ENCODE measurements at places on chromosomes 5 and 9. TPM values are rescaled to one million over a fixed set of nuclear protein-coding genes. Genes with fewer than 3 reads are reported as not detected.

DNA sequence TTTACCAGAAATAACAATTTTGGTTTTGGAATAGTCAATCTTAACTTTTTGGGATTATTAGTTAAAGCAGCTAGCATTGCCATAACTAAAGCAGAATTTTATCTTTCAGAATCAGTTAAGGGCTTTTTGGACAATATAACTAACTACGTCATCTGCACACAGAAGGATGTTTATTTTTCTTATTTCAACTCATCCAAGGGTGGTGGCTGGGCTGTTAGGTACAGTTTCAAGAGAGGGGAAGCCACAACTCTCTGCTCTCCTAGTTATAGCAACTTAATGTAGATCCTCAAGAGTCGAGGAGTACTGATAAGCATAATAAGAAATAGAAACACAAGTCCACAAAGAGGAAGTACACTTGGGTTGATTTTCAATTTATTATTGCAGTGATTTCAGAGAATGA lies 65.6 kb downstream of the ANKRD55 start:
- DNase-seq, result no peak

GRCh38 chr9:137339045-137339907 lies 37.2 kb upstream of the NRARP start:
- DNase-seq, result no peak

DNA sequence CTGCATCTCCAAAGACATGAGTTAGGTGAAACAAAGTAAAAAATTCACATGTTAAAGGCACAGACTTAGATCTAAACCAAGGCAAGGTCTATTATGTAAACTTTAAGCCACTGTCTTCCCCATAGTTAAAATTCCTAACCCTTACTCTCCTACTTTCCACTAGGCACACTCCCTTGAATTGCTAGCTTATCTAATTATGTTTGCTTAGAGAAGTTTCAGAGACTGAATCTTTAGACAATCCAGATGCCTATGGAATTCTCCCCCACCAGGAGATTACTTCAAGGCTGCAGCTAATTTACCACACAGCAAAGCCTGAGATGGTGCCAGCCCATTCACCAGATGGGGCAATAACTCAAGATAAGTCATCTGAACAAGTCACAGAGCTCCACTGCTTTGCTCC lies 803.1 kb upstream of the COX7C start:
- no peak for DNase-seq

DNA sequence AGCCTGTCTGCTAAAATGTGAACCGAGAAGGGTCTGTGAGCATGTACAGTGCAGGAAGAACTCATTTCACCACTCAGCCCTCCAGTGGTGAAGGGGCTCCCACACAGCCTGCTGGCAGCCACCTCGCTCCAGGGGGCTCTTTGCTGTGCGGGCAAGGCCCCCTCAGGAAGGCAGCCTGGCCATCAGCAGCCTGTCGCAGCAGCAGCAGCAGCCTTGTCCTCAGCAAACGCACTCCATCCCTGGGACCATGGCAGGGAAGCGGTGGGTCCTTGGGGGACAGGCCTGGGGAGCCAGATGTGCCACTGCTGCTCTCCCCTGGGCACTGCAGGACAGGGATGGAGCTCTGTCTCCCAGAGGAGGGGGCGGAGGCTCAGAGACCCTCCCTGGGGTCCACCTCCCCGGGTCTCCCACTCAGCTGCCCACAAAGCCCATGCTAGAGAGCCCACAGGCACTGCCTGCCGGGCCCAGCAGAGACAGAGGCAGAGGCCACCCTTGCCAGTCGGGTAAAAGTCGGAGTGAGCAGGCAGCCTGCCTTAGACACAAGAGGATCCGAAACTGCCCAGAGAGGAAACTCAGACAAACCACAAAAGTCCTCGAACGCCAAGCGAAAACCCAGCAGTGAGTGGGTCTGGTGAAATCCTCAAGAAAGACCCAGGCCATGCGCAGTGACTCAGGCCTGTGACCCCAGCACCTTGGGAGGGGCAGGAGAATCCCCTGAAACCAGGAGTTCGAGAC lies 8.0 kb downstream of the BRD3 start:
- no peak for DNase-seq

DNA sequence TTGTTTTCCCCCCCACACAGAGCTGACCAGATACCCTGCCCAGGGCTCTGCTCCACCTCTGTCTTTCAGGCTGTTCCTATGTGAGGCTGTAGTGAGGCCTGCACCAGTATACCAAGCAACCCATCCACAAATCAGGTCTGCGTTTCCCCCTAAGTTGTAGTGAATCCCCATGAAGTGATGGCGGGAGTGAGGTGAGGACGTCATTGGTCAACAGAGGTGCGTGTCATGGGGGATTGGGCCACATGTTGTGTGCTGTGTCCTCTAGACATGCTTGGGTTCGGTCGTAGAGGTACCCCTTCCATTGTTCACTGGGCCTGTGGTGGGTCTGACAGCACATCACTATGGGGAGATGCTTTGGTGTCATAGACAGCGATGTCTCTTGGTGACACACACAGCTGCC lies 184.6 kb downstream of the CACNA1B start:
- DNase-seq, result no peak

- no peak for DNase-seq
These were observed 735.9 kb upstream of the NUDT12 start for GRCh38 chr5:104298518-104298917.

DNA sequence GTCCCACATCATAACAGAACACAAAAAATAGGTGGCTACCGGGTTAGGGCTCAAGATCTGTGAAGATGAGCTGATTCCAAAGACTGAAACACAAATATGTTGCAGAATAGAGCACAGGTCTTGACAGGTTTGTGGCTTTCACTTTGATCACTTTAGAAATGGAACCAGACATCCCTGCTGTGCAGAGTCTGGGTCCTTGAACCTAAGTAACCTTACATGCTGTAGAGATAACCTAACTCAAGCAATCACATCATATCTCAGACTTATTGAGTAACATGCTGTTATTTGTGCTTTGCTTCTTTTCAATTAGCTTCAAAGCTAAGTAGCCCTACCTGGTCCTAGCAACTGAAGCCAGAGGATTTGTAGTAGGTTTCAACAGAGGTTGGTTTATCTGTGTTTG lies 24.3 kb downstream of the FBXW2 start:
- DNase-seq, result no peak

DNA sequence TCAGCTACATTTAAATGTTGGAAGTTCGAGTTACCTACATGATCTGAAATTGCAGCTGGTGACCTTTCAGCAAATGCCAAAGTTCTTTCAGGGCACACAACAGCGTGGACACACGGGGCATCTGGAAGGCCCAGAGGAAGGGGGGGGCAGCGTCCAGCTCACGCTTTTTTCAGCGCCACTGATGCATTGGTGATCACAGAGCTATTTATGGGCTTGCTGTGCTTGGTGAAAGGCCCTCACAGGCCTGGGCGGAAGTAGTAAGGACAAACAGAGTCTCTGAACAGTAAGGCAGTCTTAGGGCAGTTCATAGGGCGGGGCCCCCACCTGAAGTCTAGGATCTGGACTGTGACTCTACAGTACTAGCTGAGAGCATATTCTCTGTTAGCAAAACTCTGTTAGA lies 6.6 kb upstream of the FBP2 start:
- DNase-seq, result no peak

- no peak for DNase-seq
These were observed 77.4 kb downstream of the PHF2 start for GRCh38 chr9:93653760-93654159.

DNA sequence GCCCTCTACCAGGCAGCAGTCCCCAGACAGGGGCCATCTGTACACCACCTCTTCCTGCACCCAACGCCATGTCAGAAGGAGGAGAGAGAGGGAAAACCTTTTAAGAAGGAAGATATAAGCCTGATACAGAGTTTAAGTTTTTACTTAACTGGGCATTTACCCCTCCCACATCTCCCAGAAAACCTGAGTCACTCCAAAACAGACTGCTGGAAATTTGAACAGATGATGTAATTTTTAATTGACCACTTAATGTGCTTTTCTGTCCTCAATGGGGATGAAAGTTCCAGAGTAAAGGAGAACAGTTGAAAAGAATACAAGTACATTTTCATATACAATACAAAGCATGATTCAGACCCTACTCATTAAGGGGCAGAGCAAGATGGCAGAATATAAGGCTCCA lies 63.9 kb downstream of the TTC39B start:
- no peak for DNase-seq

GRCh38 chr5:72065751-72066255 lies 41.5 kb upstream of the MAP1B start:
- no peak for DNase-seq

- DNase-seq, result no peak
These were observed 57.8 kb upstream of the HSPA9 start for GRCh38 chr5:138632900-138633489.

DNA sequence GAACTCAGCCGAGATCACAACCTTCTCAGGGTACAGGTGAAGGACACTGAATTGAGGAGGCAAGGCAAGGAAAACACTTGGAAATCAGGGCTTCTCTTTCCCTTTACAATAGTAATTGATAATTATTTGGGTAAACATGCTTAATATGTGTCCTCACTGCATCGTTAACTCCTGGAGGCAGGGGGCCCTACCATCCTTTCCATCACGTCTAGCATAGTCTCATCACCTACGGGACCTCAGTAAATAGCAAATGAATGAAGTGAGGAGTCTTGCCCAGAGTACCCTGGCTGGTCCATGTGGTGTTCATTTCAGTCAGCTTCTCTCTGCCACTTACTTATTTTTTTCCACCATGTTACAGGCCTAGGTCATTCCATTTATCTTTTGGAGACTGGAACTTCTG lies 2.3 kb downstream of the F2RL1 start:
- no peak for DNase-seq

DNA sequence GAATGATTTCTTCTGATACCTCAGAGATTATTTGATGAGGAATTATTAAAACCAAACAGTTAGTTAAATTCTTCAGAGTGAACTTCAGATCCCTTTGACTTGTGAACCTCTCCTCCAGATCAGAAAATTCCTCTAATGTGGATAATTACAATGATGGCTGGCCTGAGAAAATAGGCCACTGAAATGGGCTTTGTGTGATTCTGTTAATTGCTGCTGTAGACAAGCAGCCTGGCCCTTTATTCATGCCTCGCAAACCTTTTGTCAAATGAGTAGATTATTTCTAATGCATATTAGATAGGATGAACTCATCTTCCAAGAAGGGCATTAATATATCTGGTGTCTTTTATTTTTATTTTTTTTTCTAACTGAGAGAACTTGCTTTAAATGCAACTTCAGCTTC lies 855.2 kb downstream of the TLE4 start:
- no peak for DNase-seq

- no peak for DNase-seq
These were observed 1.9 kb upstream of the CCDC187 start for GRCh38 chr9:136305804-136306203.

- no peak for DNase-seq
These were observed 13.3 kb downstream of the ALDH1B1 start for GRCh38 chr9:38405785-38406184.

- no peak for DNase-seq
These were observed 17.1 kb downstream of the IER5L start for GRCh38 chr9:129160712-129161533.

GRCh38 chr5:142906863-142907671 lies 136.9 kb downstream of the ARHGAP26 start:
- no peak for DNase-seq

- no peak for DNase-seq
These were observed 555.3 kb upstream of the FTMT start for GRCh38 chr5:121296356-121296755.

DNA sequence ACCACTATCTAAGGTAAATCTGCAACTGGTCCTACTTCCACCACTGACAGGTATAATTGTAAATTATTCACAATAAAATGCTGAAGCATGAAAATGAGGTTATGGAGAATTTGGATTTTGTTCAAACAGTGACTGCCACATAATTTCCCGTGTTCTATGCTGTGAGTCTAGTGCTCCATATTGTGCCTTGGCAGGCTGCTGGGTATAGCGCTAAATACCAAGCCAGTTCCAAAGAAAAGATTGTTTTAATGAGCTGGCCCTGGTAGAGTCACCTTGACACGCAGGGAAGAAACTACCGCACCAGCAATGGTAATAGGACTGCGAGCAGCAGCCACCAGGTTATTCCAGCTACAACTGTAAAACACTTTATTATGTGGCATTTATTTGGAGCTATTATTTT lies 30.4 kb downstream of the PSMB7 start:
- DNase-seq, result no peak

GRCh38 chr9:17520268-17521064 lies 58.4 kb upstream of the SH3GL2 start:
- no peak for DNase-seq

DNA sequence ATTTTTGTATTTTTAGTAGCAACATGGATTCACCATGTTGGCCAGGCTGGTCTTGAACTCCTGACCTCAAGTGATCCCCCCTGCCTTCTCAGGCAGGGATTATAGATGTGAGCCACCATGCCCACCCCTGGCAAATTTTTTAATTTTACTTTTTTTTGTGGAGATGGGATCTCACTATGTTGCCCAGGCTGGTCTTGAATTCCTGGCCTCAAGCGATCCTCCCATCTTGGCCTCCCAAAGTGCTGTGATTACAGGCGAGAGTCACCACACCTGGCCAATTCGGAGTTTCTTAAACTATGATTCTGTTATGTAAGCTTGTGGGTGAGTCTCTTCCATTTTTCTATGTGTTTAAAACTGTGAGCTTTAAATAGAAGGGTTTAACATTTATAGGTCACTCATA lies 27.6 kb downstream of the PCBD2 start:
- DNase-seq, result no peak

DNA sequence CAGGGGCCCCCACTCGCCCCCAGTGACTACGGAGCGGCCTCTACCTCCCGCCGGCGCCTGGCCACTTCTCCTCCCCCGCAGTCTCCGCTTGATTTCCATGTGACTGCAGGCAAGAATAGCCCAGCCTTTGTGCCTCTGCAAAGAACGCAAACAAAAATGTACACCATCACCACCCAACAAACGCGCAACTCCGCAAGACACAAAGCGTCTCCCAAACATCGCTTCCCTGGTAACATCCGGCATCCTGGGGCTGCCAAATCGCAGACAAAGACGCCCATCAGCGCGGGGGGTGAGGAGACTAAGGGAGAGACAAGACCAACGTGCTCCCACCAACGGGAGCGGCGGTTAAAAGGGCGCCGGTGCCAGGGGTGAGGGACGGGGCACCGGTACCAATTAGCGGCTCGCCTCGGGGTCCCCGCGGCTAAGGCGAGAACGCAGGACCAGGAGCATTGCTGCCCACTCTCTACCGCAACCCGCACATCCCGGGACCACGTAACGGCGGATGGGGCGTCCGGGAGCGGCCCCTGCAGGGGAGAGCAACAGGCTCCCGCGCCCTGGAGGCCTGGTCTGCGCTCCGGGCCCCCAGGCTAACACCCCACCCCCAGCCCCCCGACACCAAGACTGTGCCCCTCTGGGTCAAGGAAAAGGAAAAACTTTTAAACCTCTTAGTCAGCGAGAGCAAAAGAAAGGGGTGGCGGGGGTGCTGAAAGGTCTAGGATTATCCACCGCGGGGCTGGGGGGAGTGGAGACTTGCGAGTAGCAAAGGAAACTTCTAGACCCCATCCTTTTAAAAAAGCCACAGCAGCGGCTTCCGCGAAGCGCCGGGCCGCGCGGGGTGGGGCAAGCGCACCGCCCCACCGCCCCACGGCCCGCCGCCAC lies 885 bp downstream of the MPDZ start:
- DNase-seq, result peak; percentile 61

GRCh38 chr9:103397868-103398600 lies 402.9 kb downstream of the CYLC2 start:
- DNase-seq, result no peak

ASTN2 gene
- total RNA-seq, result 9.0 TPM

ISL1 gene
- total RNA-seq, result not detected

ITK gene
- 3.3 TPM for total RNA-seq

ANKRD34B gene
- not detected for total RNA-seq

OLFM1 gene
- 63.8 TPM for total RNA-seq

C9orf153 gene
- 2.9 TPM for total RNA-seq

TMEM8B gene
- 19.5 TPM for total RNA-seq

FIBCD1 gene
- total RNA-seq, result not detected
